Occipital lobe (tissue), 3 donors: ENCODE measurements at places on chromosomes 3 and 15.

- DNase-seq = no peak
Measured at GRCh38 chr15:80695911-80696661, 976 bp downstream of the ABHD17C start.

DNA sequence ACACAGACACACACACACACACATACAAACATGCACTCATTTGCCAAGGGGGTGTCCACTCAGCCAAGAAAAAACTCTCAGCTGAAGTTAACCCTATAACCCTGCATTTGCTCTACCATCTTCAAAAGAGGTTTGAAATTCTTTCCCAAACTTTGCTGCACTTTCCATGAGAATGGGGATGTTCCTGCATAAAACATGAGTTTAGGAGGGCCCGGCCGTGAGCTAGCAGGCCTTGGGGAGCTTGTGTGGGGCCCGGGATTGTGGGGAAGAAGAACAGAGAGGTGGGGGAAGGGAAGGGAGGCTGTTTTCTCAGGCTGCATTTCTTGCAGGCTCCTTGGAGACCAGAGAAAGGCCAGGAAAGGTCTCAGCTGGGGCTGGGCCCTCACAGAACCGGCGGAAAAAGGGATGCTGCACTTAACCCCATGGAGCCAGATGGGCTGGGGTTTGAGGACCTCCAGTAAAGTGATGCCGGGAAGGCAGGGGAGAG lies 40.8 kb downstream of the SEMA5B start:
- DNase-seq = no peak

- no peak for DNase-seq
Measured at GRCh38 chr3:190424478-190425439, 24.9 kb downstream of the TMEM207 start.

DNA sequence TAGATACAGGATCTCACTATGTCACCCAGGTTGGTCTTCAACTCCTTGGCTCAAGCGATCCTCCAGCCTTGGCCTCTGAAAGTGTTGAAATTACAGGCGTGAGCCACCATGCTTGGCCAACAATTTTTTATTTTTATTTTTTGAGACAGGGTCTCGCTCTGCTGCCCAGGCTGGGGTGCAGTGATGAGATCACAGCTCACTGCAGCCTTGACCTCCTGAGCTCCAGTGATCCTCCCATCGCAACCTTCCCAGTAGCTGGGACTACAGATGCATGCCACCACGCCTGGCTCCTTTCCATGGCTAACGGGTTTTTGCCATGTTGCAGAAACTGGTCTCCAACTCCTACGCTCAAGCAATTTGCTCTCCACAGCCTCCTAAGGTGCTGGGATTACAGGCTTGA lies 20.2 kb upstream of the PIK3CB start:
- no peak for DNase-seq

DNA sequence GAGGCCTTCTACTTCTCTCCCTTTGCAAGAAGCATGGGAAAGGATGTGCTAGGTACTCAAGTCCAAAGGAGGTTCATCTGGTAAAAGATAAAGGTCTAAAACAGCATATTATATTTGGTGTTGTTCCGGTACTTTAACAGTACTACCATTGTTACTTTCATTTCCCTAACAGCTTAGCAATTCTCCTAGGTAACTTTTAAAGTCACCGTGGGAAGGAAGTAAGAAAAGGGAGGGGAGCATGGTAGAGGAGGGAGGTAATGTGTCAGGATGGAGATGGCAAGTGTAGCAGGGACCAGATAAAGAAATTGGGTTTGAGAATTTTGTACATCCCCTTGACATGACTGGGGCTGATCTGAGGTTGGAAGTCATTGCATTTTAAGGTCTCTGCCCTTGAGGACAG lies 89.4 kb upstream of the SKOR1 start:
- no peak for DNase-seq
